ENCODE measurements at places on chromosomes 6 and 20.

GRCh38 chr6:71886184-71887005 is at the start of gene RIMS1:
RIMS1 (plus strand) TSS chr6:71886550; CDS start chr6:71887024, 474 bp downstream.
- no peak for DNase-seq

GRCh38 chr20:56566621-56567020 is 33.6 kb downstream of the FAM209B start:
- DNase-seq = no peak

- no peak for DNase-seq
Observed at GRCh38 chr20:1334761-1335160, 5.8 kb upstream of the SDCBP2 start.

DNA sequence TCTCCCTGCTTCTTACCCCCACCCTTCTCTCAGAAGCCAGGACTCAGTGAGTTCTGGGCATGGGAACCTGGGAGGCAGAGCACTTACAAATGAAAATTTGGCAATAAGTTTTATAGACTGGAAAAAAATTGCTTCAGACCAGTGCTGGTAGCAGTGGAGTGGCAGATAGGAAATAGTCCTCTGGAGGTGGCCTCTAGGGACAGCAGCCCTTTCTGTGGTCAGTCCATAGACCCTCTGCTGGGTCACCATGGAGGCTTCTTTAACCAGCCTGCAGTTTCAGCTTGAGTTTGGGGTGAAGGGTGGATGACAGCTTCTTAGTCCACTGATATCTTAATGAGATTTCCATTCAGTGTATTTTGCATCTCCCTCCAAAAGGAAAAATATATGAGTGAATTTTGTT is 179.1 kb downstream of the ARID1B start:
- no peak for DNase-seq

DNA sequence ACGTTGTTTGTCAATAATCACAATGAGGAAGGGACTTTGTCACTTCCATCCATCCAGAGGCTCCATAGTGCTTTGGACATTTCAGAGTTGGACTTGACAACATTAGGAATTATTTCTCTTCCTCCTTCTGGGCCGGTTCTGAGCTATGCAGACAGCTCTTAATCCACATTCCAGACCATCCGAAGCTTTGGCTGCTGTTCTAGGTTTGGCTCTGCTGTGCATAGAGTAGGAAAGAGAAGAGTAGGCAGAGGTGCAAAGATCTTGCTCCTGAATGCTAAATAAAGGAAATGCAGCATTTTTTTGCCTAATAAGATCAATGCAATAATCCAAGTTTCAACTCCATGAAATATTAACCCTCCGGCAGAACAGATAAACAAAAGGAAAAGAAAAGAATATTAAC is 251.8 kb upstream of the PRND start:
- no peak for DNase-seq

DNA sequence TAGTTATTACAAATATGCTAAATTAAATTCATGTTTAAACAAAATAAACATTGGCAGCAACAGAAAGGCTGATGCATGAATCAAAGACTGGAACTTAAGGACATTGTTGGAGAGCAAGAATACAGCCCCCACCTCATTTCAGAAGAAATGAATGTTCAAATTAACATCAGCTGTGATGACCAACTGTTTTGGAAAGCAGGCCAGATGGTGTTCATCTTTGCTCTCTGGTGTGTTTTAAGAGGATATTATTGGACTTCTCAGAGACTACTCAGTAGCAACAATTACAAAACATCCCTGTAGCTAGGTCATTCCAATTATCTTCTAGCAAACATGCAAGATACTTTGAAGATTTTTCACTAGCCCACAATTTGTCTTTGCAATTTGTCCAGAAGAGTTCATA is 118.6 kb upstream of the DOK5 start:
- DNase-seq = no peak

GRCh38 chr6:112911959-112912358 is 564.8 kb downstream of the RFPL4B start:
- DNase-seq = no peak

DNA sequence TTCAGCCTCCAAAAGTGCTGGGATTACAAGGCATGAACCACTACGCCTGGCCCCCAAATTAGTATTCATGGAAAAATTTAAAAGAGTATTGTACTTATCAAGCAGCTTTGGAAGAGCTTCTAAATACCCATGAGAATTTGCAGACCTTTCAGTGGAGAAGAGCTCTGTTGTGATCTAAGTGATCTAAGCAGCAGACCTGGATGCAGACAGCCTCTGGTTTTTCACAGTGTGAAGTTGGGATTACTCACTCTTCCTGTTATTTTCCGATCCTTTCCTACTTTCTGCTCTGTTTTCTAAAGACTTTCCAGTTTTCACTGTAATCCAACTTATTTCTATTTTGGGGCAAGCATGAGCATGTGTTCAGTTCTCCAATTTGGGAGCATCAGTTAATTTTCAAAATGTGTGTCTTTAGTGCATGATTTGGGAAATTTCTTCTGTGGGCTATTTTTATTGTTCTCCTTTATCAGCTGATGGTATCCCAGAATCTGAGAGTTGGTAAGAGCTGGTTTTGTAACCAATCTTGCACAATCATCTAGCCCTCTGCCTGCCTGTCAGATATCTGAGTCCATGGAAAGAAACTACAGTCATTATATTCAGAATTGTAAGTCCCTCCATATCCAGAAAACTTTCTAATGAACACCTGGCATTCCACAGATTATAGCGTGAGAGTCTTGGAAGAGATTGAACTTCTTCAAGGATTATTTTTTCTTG is 207.7 kb upstream of the DTNBP1 start:
- no peak for DNase-seq

GRCh38 chr20:16107172-16107870 is 465.9 kb downstream of the KIF16B start:
- no peak for DNase-seq

- DNase-seq = no peak
Observed at GRCh38 chr6:132830334-132830751, 16.0 kb downstream of the RPS12 start.

DNA sequence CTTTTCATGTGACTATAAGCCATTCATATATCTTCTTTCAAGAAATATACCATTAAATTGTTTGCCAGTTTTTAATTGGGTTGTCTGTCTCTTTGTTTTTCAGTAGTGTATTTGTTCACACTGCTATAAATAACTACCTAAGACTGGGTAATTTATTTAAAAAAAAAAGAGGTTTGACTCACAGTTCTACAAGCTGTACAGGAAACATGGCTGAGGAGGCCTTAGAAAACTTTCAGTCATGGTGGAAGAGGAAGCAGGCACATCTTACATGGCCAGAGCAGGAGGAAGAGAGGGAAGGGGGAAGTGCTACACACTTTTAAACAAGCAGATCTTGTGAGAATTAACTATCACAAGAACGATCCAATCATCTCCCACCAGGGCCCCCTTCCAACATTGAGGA is 255.3 kb downstream of the EPM2A start:
- DNase-seq = no peak

DNA sequence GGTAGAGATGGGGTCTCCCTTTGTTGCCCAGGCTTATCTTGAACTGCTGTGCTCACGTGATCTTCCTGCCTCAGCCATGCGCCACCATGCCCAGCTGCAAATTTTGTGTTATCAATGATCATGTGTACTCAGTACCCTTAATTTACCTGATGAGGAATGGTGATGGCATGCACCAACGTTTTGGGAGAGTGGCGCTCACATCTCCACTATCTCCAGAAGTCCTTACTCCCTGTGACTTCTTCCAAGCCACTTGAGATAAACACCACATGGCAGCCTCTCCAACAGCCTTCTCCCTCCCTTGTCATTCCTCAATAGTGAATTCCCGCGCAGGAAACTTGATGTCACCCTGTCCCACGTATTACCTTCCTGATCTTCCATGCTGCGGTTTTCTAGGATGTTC is 58.1 kb downstream of the PSMG4 start:
- DNase-seq = no peak

- no peak for DNase-seq
Observed at GRCh38 chr6:127288705-127289104, 22.0 kb downstream of the RNF146 start.

DNA sequence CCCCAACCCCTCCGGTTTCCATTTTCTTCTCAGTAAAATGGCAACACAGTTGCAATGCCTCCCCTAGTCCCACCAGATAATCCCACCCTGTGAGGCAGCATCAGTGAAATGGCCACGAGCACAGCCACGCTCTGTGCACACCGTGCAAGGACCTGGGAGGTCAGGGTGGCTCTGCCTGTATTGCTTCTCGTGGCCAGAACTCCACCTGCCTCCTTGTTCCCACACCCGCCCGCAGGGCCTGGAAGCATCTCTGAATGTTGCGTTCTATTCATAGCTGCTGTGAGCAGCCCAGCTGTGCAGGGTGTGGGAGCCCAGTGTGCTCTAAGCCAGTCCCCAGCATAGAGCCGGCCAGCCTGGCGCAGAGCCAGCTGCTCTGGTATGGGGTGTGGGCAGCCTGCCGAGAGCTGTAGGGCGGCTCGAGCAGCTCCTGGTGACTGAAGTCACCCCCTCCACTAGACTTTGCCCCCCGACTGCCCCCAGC is 161.1 kb downstream of the DLL1 start:
- no peak for DNase-seq

DNA sequence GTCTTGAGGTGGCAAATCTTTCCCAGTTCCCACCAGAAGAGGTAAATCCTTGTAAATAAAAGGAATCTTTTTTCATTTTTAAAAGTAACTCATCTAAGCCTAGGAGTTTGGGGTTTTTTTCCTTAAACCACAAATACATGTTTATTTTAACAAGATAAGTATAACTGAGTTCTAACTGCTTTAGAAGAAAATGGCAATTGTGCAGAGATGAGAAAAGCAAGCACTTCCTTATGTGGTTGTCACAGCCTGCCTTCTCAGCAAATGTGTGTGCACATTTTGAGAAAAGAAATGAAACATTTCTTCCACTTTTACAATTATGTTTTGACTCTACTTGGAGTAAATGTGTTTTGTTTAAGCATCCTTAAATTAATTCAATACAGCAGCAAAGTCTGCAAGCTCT is 17.7 kb downstream of the HCK start:
- no peak for DNase-seq

- DNase-seq = no peak
Observed at GRCh38 chr6:35146453-35146852, 5.3 kb upstream of the TCP11 start.

DNA sequence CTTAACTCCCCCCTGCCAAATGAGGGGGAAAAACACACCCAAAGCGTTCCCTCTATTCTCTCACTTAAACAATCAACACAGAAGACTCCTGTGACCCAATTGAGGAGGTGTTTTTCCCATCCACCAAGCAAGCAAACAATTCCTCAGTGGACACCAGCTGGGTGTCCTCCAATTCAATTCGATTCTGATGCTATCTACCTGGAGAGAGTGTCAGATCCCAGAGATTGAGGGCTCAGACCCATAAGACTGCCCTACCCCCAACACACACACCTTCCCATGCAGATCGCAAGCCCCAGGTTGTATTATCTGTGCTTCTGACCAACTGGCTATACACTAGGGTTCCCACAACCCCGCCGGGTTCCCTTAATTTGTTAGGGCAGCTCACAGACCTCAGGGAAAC is 36.8 kb downstream of the MYLIP start:
- no peak for DNase-seq

DNA sequence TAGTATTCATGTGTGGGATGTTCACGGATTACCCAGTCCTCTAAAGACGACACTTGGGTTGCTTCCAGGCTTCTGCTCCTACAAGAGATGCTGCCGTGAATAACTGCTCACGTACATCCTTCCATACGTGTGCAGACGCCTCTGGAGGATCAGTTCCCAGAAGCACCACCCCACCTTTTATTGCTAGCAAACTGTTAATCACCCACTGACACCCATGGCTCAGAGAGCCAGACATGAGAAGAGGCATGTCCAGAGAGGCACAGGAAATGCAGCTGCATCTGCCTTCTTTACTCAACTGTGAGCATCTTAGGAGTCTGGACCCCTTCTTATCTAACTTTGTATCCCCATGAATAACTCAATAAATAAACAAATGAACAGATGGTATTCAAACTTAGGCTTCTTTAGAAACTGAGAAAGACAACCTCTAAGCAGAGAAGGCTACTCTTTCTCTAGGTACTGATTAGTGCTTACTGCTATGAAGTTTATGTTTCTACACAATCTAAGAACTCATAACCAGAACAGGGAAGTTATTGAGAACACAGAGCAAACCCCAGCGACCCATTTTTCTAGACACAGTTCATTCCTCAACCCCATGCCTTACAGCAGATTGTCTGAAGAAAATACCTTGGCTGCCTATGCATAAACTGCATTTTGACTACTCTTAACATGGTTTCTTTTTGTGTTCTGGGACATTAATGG is 228.7 kb upstream of the RREB1 start:
- no peak for DNase-seq

- DNase-seq = no peak
Observed at GRCh38 chr6:15366003-15366535, 120.2 kb downstream of the JARID2 start.

GRCh38 chr20:36856691-36857635 is 19.0 kb upstream of the TLDC2 start:
- no peak for DNase-seq

DNA sequence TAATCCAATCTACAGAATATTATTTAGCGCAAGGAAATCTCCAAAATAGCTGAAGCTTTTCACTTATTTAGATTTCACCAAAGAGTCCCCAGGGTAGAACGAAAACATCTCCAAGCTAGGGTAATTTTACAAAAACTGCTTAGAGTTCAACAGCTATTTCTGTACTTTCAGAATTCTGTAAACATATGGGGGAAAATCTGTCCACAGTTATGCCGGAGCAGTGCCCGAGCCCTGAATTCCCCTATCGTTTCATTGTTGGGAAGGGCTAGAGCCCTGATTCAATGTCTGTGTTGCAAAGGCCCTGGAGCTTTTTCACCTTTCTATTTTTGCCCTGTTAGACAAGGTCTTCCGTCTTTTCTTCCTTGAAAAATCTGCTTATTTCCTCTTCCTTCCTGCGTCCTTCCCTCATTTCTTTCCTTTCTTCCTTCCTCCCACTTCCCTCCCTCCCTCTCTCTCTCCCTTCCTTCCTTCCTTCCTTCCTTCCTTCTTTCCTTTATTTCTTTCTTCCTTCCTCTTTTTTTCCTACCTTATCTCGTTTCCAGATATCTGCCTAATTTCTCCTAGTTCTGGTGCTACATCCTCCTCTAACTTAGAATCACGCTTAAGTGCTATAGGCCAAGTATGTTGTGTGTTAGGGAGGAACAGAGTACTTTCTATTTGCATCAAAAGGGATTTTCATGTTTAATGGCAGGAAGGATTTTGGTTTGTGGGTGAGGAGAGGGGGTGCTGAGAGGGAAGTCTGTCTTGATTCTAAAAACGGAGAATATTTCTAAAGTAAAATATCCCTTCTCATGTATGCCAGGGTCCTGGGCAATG is 122.5 kb upstream of the BMP2 start:
- no peak for DNase-seq

DNA sequence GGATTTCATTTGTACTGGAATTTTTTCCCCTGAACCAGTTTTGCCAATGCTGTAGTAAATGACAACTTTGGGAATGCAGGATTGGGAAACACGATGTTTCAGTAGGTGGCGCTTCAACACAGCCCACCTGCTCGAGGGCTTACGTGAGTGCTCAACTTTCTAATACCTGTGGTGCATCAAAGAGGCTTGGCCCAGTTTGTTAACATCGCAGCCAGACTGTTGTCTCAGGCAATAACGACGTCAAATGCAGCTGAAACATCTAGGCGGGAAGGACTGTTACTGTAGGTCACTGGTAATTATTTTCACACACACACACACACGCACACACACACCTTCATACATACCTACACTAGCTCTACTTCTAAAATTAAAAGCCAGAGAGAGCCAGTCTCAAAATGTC is 815.5 kb upstream of the SLC35B3 start:
- DNase-seq = no peak

- no peak for DNase-seq
Observed at GRCh38 chr6:3650076-3650958, 101.2 kb downstream of the PXDC1 start.

Data from stimulated activated CD4-positive, alpha-beta T cell treated with anti-CD3 and anti-CD28 coated beads, TNF-alpha, amount 100 ng/mL, for 4 hours (primary cell).